ENCODE measurements at places on chromosomes 3 and 15.

- DNase-seq, result no peak
Observed at GRCh38 chr3:28850186-28850585, 430.7 kb upstream of the RBMS3 start.

DNA sequence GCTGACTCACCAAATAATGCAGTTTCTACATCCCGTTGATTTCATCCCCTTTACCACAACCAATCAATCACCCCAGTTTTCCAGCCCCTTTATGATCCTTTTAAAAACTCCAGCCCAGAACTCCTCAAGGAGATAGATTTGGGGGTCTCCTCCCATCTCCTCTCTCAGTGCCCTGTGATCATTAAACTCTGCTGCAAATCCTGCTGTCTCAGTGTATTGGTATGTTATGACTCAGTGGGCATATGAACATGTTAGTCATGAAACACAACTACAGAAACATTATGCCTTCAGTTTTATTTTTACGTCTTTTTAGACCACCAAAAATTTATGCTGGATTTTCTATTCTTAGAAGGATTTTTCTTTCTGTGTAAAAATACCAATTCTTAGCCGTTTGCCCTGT is 213.7 kb downstream of the DIPK2A start:
- DNase-seq, result no peak

- DNase-seq, result no peak
Observed at GRCh38 chr15:60679256-60679655, 200.3 kb upstream of the ICE2 start.

DNA sequence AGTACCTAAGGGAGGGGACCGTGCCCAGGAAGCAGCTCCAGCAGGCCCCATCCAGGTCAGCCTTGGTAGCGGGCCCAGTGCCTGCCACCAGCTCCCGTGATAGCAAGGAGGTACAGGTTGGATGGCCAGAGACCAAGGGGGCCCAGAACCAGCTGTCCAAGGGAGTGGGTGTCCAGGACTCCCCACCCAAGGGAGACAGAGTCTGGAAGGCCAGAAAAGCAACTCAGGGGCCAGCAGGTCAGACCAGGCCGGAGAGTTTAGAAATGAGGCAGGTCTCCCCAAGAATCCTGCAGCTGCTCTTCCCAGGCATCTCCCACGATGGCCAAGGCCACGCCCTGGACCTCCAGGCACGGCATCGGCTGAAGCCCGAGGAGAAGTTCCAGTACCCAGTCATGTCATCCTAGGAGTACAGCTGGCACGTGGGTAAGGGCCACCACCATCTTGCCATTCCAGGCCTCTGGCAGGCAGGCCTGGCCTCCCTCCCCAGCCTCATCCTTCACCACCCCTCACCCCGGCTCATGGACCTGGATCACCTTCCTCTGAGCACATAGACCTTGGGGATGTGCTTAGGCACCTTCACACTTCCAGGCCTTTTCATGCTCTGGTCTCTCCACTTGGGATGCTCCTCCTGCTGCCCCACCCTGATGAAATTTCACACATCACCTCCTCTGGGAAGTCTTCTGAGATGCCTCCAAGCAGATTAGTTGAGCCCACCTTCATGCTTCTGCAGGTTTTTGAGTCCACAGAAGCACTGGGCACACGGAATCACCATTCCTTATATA is 30.5 kb downstream of the DNASE1L3 start:
- DNase-seq, result no peak

DNA sequence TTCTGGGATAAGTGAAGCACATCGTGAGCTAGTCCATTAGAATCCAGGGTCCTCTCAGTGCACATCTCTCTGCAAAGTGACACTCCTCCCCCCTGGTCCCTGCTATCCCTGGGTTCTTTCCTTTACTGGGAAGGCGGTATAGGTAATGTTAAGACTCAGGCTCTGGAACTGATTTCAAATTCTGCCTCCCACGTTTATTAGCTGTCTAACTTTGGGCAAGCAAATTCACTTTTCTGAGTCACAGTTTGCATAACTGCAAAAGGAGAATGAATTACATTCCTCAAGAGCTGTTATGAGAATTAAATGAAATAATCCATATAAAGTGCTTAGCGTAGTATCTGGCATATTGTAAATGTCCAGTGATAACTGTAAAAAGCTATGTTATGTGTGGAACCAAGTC is 168.1 kb upstream of the LRRN1 start:
- DNase-seq, result no peak

- DNase-seq, result peak; percentile 88
Observed at GRCh38 chr3:187743195-187744141, 1.8 kb downstream of the BCL6 start.

DNA sequence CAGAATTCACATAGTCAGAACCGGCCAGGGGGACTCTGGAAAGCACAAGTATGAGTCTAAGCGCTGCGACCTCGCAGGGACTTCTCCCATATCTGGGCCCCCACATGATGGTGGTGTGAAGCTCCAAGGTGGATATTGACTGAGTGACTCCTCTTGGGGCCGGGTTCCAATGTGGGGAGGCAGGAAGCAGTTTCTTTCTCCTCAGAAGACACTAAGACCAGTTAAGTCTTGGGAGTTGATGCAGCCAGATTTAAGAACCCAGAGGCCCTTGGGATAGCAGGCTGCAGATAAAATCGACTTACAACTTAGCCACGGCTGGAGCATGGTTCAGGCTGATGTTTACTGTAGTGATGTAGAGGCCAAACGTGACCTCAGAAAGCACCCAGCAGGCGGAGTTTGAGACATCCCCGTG is 55.4 kb upstream of the KLF13 start:
- no peak for DNase-seq

GRCh38 chr15:100671858-100672543 is 69.6 kb downstream of the ASB7 start:
- DNase-seq, result no peak

GRCh38 chr3:146111337-146111736 is 49.6 kb downstream of the PLOD2 start:
- no peak for DNase-seq

DNA sequence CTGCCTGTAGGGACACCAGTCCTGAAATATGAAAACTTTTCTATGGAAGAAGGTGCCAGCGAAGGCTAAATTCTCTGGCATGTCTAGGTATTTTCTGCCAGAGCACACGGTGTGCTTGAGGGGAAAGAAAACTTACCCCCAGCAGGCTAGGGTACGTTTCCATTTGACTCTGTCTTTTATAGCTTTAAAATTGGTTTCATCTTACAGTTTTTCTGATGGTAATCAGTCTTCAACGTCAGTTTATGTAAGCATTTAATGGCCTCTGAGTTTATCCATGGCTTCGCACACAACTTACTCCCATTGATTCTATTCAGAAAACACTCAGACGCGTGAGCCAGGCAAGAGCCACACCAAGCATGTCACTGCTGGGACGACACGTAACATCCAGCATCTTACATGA is 249.7 kb downstream of the ADAMTS17 start:
- no peak for DNase-seq

DNA sequence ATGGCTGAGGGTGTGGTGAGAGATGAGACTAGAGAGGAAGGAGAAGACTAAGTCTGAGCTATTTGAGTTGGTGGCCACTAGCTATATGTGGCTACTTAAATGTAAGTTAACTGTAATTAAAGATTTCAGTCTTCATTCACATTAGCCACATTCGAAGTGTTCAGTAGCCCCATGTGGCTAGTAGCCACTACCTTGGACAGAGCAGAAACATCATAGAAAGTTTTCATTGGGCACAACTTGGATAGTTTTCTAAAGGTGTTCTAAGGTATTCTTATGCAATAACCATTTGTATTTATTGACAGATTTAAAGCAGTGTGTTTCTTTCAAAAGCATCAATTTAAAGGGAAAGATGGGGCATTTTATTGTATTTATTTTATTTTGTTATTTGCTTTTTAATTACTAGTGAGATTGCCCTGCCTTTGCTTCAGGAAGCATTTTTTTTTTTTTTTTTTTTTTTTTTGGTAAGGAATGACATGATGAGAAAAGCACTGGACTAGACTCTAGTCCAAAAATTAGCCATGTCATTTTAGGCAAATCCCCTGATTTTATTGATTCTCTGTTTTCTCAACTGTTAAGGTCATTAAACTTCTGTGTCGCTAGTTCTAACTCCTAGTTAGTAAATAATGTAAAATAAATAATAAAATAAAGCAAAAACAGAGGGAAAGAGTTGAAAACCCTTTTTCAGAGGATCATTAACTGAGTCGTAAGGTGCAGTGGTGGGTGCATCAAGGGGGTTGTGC is 153.0 kb upstream of the ROBO2 start:
- DNase-seq, result no peak

- no peak for DNase-seq
Observed at GRCh38 chr3:123357275-123357674, 91.6 kb downstream of the ADCY5 start.

GRCh38 chr3:24101676-24102168 is 156.6 kb downstream of the NR1D2 start:
- no peak for DNase-seq

DNA sequence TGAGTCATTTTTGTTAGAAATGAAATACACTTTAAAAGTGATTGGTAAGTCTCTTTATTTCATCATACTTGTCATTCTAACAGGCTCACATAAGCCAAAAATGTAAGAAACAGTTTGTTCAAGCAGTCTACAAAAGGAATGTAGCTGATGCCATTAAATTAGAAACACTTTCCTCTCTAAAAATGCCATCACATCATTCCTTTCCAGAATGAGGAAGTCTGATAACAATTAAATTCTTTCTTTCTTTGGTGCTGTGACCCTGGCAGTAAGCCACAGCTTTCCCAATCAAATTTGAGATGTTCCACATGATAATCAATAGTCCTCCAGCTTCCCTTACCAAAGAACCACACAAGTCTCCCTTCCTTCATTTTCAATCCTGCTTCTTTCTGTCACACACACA is 9.4 kb upstream of the P2RY1 start:
- DNase-seq, result no peak

DNA sequence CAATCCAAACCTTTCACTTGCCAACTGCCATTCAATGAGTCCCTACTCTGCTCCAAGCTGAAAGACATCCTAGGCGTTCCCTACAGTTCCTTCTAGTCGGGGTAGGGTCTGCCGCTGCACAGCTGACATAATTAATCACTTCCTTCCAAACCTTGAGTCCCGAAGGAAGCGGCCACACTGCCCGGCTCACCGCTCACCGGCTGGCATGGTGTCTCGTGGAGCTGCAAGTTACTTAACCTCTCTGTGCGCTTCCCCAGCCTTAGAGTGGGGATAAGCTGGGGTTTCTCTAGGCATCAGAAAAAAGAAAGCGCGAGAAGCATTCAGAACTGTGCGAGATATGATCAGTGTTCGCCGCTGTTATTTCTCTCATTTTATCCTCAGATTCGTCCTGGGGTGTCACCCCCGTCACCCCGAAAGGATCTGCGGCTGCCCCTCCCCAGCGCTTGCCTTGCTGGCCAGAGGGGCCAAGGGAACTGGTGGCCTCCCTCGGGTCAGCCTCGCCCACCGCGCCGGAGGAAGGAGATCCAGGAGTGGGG is 748 bp downstream of the MRPS25 start:
- no peak for DNase-seq

- no peak for DNase-seq
Observed at GRCh38 chr15:48076454-48076853, 44.3 kb upstream of the SLC24A5 start.

GRCh38 chr15:68235022-68235421 is 5.5 kb upstream of the CLN6 start:
- no peak for DNase-seq

DNA sequence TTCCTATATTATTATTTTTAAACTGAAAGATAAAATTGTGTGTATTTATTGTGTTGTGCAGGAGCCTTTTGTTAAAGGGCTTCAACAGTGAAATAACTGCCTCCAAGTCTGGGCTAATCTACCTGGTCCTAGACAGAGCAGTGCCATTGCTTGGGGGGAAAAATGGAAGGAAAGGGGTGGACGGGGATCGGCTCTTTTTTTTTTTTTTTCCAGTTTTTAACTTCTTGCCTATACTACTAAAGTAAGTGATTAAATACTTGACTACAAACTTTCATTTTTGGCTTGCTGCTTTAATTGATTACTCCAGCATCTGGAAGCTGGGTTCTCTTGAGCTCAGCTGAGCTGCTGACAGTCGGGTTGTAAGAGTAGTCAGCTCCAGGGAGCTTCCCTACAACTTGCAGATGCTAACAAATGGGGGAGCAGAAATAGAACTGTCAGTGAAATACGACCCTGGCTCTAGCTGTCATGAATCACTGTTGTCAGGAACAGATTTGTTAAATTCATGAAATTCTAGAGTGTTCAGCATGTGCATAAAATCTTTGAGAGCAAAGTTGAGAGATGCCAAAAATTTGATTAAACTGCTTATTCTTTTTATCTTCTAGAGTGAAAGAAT is 276.7 kb downstream of the ROBO1 start:
- DNase-seq, result no peak

DNA sequence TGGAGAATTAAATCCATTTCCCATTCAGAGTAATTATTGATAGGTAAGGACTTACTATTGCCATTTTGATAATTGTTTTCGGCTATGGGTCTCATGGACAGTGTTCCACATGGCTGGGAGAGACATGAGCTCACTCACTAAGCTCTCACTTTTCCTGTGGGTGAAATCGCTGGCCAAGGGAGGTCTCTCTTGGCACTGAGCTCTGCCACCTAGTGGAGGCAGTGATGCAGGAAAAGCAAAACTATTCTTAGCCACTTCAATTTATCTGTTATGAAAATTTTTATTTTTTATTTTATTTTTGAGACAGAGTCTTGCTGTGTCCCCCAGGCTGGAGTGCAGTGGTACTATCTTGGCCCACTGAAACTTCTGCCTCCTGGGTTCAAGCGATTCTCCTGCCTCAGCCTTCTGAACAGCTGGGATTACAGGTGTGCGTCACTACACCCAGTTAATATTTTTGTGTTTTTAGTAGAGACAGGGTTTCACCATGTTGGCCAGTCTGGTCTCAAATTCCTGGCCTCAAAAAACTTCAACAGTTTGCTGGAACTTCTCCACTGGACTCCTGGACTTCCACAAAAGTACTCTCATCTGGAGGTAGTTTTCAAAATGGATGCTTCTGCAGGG is 4.7 kb upstream of the RNF13 start:
- DNase-seq, result peak; percentile 80

GRCh38 chr15:101322016-101322695 is 27.1 kb upstream of the SNRPA1 start:
- DNase-seq, result no peak

DNA sequence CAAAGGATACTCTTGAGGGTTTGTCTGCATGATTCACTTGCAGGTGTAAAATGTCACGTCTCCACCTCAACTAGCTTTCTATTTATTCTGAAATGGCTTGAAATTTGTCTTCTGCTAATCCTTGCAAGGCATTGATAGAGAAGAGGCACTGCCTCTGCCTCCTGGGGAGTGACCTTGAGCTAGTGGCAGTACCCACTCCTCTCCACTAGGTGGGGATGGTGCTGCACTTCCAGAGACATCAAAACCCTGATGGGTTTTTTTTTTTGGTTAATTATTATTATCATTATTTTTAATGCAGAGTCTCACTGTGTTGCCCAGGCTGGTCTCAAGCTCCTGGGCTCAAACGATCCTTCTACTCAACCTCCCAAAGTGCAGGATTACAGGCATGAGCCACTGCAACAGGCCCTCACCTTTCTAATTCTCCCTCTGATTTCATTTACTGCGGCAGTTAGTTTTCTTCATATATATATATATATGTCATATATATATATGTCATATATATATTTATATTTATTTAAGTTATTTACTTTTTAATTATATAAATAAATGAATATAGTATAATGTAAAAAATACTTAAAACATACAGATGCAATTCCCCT is 117.6 kb upstream of the EIF1B start:
- DNase-seq, result peak; percentile 75

GRCh38 chr3:2477620-2478019 is 379.0 kb downstream of the CNTN4 start:
- no peak for DNase-seq

GRCh38 chr3:174251681-174252080 is 607.5 kb upstream of the NAALADL2 start:
- DNase-seq, result no peak

- no peak for DNase-seq
Observed at GRCh38 chr3:186946756-186947375, 16.5 kb downstream of the ST6GAL1 start.

- DNase-seq, result no peak
Observed at GRCh38 chr3:138241061-138241460, 54.0 kb downstream of the ARMC8 start.

Measured in posterior cingulate gyrus (tissue), 11 donors.